ENCODE measurements at places on chromosomes 5 and 9.

- DNase-seq: no peak
Observed at GRCh38 chr5:116360008-116360853, 214.4 kb downstream of the SEMA6A start.

DNA sequence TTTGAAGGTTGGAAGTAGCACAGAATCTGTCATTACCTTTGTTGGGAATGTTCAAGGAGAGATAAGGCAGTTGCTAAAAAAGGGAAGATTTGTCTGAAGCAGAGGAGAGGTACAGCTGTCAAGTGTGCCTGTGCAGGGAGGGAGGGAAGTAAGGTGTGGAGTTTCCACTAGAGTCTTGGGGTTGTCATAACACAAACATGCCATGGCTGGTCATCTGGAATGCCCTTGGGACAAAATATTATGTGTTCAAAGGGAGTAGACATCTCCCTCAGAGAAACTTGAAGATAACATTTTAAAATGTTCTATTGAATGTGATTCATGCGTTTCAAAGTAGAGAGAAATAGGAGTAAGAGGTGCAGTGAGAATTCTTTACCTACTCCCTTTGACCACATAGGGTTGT lies 95.0 kb downstream of the MUSK start:
- DNase-seq: no peak

DNA sequence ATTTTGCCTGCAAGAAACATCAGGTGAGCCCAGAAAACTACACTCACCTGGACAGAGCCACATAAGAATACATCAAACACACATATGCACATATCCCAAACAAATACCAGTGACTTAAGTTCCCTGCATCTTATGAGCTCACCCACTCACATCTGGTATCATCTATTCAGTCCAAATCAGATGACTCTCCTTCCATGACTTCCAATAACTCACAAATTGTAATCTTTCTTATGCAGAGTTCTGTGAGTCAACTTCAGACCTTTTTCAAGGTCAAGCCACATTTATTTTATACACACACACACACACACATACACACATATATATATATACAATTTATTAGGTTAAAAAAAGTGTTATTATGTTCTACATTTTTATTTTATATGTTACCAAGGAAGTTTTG lies 1711.9 kb upstream of the CDH9 start:
- DNase-seq: no peak

GRCh38 chr5:32123058-32123805 lies 50.9 kb downstream of the GOLPH3 start:
- no peak for DNase-seq

GRCh38 chr9:134644725-134645606 lies 3.4 kb downstream of the COL5A1 start:
- no peak for DNase-seq

GRCh38 chr9:93066978-93067603 lies 8.6 kb downstream of the SUSD3 start:
- no peak for DNase-seq

GRCh38 chr5:19918780-19919179 lies 69.2 kb downstream of the CDH18 start:
- DNase-seq: no peak

DNA sequence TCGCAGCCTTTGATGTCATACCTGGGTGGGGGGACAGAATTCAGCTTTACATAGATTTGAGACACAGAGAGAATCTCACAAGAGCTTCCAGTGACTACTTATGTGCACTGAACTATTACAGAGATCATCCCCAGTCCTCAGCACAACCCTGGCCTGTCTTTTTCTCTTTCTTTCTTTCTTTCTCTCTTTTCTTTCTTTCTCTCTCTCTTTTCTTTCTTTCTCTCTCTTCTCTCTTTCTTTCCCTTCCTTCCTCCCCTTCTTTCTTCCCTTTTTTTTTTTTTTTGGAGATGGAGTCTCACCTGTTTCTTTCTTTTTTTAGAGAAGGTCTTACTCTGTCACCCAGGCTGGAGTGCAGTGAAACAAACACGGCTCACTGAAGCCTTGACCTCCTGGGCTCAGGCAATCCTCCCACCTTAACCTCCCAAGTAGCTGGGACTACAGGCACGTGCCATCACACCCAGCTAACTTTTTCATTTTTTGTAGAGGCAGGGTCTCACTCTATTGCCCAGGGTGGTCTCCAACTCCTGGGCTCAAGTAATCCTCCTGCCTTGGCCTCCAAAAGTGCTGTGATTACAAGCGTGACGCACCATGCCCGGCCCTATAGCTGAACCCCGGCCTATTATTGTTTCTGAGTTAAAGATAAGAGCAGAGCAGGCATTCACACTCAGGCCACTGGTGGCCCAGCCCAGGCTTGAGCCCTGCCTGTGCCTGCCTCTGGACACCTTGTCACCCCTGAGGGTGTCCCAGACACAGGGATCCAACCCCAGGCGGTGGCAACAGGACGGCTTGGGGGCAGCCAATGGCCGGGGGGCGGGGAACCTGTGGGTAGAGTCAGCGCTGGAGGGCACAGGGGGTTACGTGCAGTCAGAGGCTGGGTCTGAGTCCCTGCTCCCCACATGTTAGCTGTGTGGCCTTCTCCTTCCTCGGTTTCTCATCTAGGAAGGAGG lies 4.3 kb downstream of the PIP5KL1 start:
- no peak for DNase-seq

DNA sequence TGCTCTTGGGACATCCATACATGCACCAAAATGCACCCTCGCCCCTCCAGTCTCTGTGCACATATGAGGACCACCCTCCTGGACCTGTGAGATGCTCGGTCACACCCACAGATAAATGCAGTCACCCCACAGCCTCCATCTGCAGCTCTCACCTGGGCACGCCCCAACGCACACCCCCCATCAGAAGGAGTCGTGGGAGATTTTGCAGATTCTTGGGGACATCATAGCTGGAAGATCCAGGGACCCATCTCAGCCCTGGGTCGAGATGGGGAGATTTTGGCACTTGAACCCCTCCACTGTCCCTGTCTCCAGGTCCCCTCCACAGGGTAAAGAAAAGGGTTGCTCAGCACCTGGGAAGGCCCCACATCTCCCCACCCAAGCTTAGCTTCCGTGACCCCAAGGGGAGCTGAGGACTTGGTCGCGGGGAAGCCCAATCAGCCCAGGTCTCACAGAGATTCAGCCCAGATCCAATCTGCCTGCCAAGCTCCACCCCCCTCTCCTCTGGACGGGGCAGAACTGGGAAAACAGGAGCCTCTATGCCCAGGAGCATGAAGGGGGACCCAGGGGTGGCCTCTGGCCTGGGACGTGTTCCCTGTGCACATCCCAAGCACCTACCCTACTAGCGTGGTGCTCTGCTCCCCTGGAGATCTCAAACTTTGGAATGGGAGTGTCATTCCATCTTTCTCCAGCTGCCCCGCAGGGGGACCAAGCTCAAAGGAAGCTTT lies 89.2 kb upstream of the LMX1B start:
- no peak for DNase-seq

DNA sequence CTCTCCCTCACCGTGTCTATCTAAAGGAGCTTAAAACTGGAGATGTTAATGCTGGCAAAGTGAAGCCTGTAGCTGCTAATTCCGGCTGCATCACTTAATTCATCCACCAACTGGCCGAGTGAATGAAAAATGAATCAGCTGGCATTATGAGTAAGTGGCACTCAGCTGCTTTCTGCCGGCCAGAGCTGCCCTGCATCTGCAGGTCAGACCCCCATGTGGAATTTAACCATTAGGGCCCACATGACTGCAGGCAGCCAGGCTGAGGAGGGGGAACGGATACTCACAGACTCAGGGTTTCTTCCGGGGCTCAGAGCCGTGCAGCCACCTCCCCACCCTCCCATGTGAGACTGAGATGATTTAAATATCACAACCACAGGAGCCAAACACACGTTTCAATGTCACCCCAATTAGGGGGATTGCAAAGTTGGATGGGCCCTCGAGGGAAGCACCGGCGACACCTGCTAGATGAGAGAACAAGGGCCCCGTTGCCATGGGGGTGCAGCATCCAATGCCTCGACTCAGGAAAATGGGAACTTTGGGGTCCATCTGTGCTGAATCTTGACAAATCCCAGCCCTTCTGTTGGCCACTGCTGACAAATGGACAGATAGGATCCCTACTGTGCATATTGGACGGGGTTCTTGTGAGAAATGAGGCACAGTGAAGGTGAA lies 115.6 kb upstream of the ALDH1B1 start:
- DNase-seq: no peak

DNA sequence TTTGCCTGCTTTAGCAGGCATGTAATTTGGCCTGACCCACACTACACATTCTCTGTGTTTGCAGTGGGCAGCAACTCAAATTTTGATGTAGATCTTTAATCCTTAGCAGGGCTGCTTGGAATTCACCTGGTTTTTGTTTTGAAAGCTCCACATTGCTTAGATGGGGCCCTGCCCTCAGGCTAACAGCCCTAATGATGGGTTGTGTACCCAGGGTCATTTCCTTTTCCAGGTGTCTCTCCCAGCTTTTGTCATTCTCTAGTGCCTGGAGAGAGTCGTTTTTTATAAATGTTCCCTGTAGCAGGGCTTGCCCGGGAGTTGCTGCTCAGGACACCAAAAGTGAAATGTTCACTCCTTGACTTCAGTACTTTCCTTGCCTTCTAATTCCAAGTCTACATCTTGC lies 126.3 kb downstream of the TRIO start:
- no peak for DNase-seq

- DNase-seq: no peak
Observed at GRCh38 chr5:101532430-101532829, 629.3 kb upstream of the ST8SIA4 start.

- no peak for DNase-seq
Observed at GRCh38 chr5:10393491-10393890, 40.0 kb downstream of the MARCHF6 start.

DNA sequence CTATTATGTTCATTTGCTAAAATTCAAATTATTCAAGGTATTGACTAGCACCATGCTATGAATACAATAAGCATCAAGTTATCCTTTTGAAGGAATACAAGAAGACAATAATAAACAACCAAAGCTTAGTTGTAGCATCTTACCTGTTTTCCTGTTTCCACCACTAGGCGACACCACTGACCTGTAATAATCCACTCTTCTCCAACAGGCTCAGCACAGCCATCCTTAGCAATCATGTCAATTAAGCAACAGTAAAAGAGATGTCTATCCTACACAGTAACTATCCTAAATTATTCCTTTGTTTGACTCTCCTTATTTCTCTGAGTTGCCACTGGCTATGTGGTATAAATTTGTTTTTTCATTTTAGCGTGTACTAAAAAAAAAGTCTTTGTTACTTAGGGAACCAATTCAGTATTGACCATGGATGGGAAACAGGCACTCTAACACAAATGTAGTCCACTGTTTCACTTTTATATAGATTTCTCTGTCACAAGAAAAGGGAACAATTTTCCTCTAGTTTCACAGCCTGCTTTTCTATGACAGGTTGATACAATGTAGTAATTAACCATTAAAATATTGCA lies 46.2 kb downstream of the PCA3 start:
- peak; percentile 21 for DNase-seq

- no peak for DNase-seq
Observed at GRCh38 chr5:93704996-93705395, 36.4 kb downstream of the POU5F2 start.

DNA sequence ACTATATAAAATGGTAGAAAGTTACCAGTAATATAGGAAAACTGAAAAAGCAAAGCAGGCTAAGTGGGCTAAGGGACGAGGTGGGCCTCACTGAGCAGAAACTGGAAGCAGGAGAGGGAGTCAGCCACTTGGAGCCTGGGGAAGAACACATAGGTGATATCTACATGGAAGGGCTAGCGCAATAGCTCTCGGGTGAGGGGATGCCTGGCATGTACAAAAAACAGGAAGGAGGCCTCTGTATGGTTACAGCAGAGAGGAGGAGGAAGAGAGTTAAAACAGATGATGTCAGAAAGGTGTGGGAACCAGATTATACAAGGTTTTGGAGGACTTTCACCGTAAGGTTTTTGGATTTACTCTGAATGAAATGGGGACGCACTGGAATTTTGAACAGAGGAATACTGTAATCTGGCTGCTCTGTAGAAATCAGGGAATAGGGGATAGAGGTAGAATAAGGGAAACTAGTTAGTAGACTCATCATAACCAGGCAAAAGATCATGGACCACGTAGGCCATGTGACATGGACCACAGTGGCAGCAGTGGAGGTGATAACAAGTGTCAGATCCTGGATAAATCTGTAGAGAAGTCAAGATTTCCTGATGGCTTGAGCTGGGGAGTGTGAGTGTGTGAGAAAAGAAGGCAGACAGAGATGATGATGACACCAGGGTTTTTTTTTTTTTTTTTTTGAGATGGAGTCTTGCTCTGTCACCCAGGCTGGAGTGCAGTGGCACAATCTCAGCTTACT lies 52.5 kb downstream of the FNBP1 start:
- DNase-seq: peak; percentile 27

GRCh38 chr5:168317096-168317520 lies 25.7 kb downstream of the WWC1 start:
- DNase-seq: no peak

GRCh38 chr9:23790351-23791260 lies 35.4 kb downstream of the ELAVL2 start:
- DNase-seq: no peak

DNA sequence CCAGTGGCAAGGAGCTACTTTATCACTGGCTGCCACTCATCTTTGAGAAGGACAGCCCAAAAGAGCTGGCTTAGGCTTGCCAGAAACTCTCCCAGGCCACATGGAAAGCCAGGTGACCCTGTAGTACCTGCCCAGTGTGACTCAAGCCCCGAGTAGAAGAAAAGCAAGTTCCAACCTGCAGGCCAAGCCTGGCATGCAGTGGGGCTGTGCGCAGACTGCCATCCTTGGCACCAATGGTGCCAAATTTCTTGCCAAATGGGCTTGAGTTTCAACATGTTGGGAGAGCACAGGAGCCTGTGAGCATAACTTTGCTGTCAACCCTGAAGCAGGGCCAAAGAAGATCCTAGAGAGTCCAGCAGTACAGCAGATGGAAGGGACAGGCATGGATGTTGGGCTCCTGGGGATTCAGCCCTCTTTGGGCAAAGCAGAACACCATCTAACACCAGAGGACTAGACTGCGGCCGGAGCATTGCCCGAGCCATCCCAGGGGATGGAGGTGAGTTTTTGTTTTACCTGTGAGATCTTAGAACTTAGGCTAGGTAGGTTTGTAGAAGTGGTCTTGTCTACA lies 27.3 kb upstream of the SHB start:
- no peak for DNase-seq

- no peak for DNase-seq
Observed at GRCh38 chr5:145980259-145980658, 43.9 kb downstream of the SH3RF2 start.

- DNase-seq: no peak
Observed at GRCh38 chr5:15620501-15620900, 120.5 kb downstream of the FBXL7 start.

DNA sequence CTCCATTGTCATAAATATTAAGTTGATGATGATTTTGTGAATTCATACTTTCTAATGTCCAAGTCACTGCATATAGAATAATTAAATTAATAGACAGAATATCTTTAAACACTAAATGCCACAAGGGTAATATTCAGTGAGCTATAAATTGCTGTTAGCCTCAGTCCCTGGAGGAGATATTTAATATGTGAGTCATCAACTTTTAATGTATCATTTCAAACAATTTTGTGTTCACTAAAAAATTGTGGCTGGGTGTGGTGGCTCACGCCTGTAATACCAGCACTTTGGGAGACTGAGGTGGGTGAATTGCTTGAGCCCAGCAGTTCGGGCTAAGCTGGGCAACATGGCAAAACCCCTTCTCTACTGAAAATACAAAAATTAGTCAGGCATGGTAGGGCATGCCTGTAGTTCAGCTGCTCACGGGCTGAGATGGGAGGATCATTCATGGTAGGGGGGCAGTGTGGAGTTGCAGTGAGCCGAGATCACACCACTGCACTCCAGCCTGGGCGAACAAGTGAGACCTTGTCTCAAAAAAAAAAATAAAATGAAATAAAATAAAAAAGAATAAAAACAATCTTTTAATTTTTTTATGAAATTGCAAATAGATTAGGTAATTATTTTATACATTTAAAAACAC lies 717.3 kb upstream of the CHD1 start:
- no peak for DNase-seq

Measured in stimulated activated naive CD8-positive, alpha-beta T cell treated with anti-CD3 and anti-CD28 coated beads, Interleukin-15, Interleukin-2, amounts not matched to agents 100 U/mL and 50 U/mL, for 24 hours (primary cell).